ENCODE measurements at places on chromosomes 11 and 22. TPM values are rescaled to one million over a fixed set of nuclear protein-coding genes. Genes with fewer than 3 reads are reported as not detected.

Gene SCN2B
- not detected for total RNA-seq

Gene DAGLA
- 0.08 TPM for total RNA-seq

Gene UPB1
- total RNA-seq: 1.9 TPM

Gene TENM4
- not detected for total RNA-seq

Gene ENTHD1
- not detected for total RNA-seq

Gene MAPK8IP1
- total RNA-seq: 2.0 TPM

Gene C22orf42
- not detected for total RNA-seq

Gene FBLN1
- not detected for total RNA-seq

Gene OR2AT4
- not detected for total RNA-seq

DNA sequence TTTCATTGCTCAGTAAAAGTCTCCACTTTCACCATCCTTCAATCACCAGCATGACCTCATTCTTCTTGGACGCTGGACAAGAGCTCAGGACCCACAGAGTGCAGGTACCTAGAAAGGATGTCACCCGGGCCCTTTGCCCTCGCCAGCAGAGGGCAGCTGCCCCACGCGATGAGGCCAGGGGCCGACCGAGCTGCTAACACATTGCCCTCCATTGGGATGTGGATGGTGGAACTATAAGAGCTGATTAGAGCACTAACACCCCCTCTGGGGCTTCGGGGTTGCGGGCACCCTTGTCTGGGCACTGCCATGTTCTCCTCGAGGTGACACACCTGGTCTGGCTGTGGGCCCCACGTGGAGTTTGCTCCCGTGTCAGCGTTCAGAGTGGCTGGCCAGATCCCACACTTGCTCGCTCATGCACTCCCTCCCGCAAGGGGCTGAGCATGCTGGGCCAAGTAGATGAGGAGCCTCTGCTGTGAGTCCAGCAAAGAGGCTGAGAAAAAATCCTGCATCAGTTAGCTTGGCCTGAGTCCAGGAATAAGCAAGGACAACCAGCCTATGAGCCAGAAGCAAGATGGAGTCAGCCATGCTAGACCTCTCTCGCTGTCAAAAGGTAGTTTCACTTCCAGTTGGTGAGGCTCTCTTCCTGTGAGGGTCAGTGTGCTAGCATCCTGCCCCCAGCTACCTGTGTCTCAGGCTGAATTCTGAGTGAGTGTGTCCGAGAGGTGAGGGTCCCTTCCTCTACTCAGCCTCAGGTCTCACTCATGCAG lies 9.8 kb downstream of the KRTAP5-6 start:
- H3K4me1 ChIP-seq: peaks cover 4% of the 10 kb centered on the region
- peak overlapping the region; percentile 23 for H3K4me3 ChIP-seq
- peaks cover 13% of the 10 kb centered on the region for H3K27me3 ChIP-seq

GRCh38 chr11:35043936-35044335 lies 95.0 kb upstream of the CD44 start:
- H3K36me3 ChIP-seq: peaks cover 12% of the 10 kb centered on the region
- H3K27me3 ChIP-seq: no peaks in the 10 kb centered on the region
- H3K4me1 ChIP-seq: peaks cover 77% of the 10 kb centered on the region
- H3K4me3 ChIP-seq: no peak overlapping the region
- H3K27ac ChIP-seq: no peak overlapping the region

DNA sequence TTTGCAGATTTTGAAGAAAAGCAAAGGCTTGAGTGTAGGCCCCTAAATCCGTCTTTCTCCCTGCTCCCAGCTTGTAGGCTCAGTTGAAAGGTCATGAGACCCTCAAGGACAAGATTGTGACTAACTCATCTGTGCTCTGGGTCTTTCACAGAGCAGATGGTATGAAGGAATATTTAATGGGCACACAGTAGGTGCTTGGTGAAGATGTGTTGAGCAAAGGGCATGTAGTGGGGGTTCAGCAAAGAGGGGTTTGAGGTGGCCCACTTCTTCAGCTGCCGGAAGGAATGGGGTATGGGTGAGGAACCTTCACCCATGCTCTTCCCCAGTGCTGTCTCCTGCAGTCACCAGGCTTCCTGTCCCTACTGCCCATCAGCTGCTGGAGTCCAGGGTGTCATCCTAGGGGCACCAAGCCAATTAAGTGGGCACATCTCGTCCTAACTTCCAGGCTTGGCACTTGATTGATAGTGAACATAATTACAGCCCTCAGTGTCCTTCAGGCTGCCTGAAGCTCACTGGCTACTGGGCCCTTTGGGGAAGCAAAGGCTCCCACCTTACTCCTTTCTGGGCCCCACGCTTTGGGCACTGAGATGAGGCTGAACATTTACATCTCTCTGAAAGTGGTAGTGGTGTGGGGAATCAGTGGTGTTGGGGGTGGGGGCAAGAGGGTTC lies 15.0 kb downstream of the DGAT2 start:
- H3K4me1 ChIP-seq: peaks cover 4% of the 10 kb centered on the region
- no peak overlapping the region for H3K27ac ChIP-seq
- H3K4me3 ChIP-seq: no peak overlapping the region
- no peaks in the 10 kb centered on the region for H3K36me3 ChIP-seq
- no peak for DNase-seq
- H3K27me3 ChIP-seq: no peaks in the 10 kb centered on the region

DNA sequence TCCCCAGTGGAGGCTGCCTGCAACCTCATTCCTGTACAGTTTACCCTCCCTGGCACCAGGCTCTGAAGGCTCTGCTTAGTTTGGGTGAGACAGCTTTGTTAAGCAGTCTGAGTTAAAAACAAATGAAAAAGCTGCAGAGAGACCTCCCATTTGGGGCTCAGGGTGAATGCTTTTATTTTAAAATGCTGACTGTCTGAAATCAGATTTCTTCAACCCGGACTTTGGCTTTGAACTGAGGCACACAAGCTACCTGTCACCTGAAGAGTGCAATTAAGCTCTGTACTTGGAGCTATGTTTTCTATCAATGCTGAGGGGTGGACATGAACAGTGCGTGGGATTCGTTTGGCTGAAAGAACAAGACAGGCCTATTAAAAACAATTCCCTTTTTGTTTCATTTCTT lies 217.5 kb upstream of the SORL1-AS1 start:
- H3K4me3 ChIP-seq: no peak overlapping the region
- H3K27ac ChIP-seq: no peak overlapping the region
- H3K27me3 ChIP-seq: no peaks in the 10 kb centered on the region
- no peak for DNase-seq
- no peaks in the 10 kb centered on the region for H3K36me3 ChIP-seq
- no peaks in the 10 kb centered on the region for H3K4me1 ChIP-seq

- H3K4me3 ChIP-seq: no peak overlapping the region
- DNase-seq: no peak
- H3K27me3 ChIP-seq: peaks cover 5% of the 10 kb centered on the region
- no peak overlapping the region for H3K27ac ChIP-seq
- no peaks in the 10 kb centered on the region for H3K36me3 ChIP-seq
Observed at GRCh38 chr22:38190581-38190980, 9.0 kb upstream of the PLA2G6 start.

DNA sequence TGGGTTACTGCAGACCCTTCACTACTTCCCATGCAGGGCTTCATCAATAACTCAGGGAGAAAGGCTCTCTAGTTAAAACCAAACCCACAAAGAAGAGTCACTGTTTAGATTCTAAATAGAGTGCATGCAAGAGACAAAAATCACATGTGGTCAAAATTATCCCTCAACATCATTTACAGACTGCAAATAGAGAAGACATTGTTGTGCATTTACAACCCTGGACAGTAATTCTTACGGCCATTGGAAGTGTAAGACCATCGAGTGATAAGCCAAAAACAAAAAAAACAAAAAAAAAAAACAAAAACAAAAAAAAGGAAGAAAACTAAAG lies 93.4 kb downstream of the RASSF10 start:
- H3K27ac ChIP-seq: no peak overlapping the region
- DNase-seq: no peak
- no peaks in the 10 kb centered on the region for H3K36me3 ChIP-seq
- H3K4me1 ChIP-seq: no peaks in the 10 kb centered on the region

DNA sequence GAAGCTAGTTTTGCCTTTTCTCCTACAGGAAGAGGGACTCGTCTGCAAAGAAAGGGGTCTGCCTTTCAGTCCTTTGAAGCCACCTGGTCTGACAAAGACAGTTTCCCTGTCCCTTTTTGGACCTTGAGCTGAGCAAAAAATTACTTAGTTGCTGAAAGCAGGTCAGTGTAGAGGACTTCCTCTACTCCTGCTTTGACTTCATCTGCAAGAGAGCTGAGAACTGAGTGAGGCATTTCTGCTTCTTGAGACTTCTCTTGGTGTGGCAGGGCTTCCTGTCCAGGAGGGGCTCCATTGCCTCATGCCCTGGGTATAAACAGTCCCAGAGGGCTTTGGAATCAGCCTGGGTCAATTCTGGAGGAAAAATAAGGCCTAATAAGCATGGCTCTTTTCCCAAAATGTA lies 73.1 kb downstream of the ZNRF3 start:
- peaks cover 4% of the 10 kb centered on the region for H3K36me3 ChIP-seq
- H3K4me1 ChIP-seq: peaks cover 29% of the 10 kb centered on the region
- peaks cover 59% of the 10 kb centered on the region for H3K27me3 ChIP-seq
- H3K27ac ChIP-seq: no peak overlapping the region

DNA sequence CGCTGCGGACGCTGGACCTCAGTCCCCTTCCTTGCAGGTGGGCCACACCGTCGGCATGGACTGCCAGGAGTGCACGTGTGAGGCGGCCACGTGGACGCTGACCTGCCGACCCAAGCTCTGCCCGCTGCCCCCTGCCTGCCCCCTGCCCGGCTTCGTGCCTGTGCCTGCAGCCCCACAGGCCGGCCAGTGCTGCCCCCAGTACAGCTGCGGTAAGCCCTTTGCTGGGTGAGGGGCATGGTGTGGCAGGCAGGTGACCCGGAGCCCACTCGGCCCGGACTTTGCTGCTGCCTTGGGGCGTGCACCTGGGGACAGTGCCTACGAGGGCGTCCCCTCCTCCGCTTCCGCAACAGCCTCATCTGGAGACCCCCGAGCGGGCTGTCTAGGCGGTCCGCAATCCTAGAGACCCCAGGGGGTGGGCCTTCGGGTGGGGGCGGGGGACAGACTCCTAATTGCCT lies 25.4 kb upstream of the MUC5B start:
- H3K36me3 ChIP-seq: no peaks in the 10 kb centered on the region
- H3K4me3 ChIP-seq: no peak overlapping the region
- H3K27ac ChIP-seq: no peak overlapping the region
- DNase-seq: no peak

GRCh38 chr11:18676803-18677202 lies 21.8 kb upstream of the TMEM86A start:
- H3K36me3 ChIP-seq: no peaks in the 10 kb centered on the region
- no peak overlapping the region for H3K4me3 ChIP-seq
- no peak overlapping the region for H3K27ac ChIP-seq
- no peaks in the 10 kb centered on the region for H3K27me3 ChIP-seq

- no peaks in the 10 kb centered on the region for H3K27me3 ChIP-seq
- H3K27ac ChIP-seq: no peak overlapping the region
- H3K36me3 ChIP-seq: peaks cover 51% of the 10 kb centered on the region
Observed at GRCh38 chr11:118374729-118375128, 15.3 kb downstream of the UBE4A start.

GRCh38 chr11:110295086-110295485 lies 1.3 kb downstream of the RDX start:
- peak overlapping the region; percentile 84 for H3K27ac ChIP-seq
- peak overlapping the region; percentile 92 for H3K4me3 ChIP-seq
- no peaks in the 10 kb centered on the region for H3K27me3 ChIP-seq
- DNase-seq: no peak
- peaks cover 23% of the 10 kb centered on the region for H3K4me1 ChIP-seq
- peaks cover 13% of the 10 kb centered on the region for H3K36me3 ChIP-seq

DNA sequence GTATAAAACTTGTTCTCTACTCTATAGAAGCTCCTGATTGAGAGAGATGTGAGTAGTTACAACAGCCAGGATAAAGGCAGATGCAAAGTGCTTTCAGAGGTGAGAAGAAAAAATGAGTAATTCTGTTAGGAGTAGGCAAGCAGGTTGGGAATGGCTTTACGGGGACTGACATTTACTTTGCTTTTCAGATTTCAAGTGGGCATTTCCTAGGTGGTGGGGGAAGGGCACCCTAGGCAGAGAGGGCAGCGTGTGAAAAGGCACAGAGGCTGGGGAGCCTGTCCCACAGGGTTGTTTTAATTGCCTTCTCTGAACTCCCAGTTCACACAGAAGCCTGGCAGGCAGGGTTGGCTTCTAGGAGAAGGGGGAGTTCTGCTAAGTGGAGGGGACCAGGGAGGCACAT lies 106.5 kb downstream of the NAV2 start:
- H3K4me3 ChIP-seq: no peak overlapping the region
- no peaks in the 10 kb centered on the region for H3K36me3 ChIP-seq
- no peaks in the 10 kb centered on the region for H3K4me1 ChIP-seq
- no peak for DNase-seq

GRCh38 chr11:78789375-78789774 lies 214.7 kb upstream of the NARS2 start:
- H3K27ac ChIP-seq: no peak overlapping the region
- no peaks in the 10 kb centered on the region for H3K36me3 ChIP-seq
- H3K27me3 ChIP-seq: peaks cover 15% of the 10 kb centered on the region
- H3K4me1 ChIP-seq: no peaks in the 10 kb centered on the region
- no peak overlapping the region for H3K4me3 ChIP-seq
- no peak for DNase-seq

DNA sequence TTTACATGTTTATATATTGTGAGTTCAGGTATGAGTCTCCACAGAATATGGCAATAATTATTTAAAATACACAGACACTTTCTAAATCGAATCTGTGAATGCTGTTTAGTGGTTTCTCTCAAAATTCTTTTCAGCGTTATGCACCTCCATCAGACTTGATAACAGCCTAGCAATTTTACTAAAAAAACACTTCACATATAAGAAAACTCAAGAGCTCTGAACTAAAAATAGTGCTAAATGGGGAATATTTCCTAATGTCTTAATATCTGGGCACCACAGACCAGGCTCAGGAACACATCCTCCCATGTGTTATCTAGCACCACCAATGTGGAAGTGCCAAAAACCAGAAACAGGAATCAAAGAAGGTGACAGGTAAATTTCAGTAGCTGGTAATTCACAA lies 47.9 kb downstream of the ARHGAP32 start:
- DNase-seq: no peak
- H3K4me3 ChIP-seq: no peak overlapping the region
- no peak overlapping the region for H3K27ac ChIP-seq

DNA sequence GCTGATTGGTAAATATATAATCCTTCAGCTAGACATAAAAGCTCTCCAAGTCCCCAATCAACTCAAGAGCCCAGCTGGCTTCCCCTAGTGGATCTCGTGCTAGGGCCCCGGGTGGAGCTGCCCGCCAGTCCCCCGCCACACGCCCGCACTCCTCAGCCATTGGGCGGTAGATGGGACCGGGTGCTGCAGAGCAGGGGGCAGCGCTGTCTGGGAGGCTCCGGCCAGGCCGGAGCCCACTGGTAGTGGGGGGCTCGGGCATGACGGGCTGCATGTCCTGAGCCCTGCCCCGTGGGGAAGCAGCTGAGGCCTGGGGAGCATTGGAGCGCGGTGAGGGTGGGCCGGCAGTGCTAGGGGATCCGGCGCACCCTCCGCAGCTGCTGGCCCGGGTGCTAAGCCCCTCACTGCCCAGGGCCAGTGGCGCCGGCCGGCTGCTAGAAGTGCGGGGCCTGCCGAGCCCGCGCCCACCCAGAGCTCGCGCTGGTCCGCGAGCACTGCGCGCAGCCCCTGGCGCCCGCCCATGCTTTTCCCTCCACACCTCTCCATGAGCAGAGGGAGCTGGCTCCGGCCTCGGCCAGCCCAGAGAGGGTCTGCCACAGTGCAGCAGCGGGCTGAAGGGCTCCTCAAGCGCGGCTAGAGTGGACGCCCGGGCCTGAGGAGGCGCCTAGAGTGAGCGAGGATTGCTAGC lies 1680.6 kb upstream of the RAG2 start:
- no peaks in the 10 kb centered on the region for H3K36me3 ChIP-seq
- H3K27ac ChIP-seq: no peak overlapping the region
- no peak for DNase-seq
- H3K4me3 ChIP-seq: no peak overlapping the region
- H3K27me3 ChIP-seq: no peaks in the 10 kb centered on the region
- H3K4me1 ChIP-seq: no peaks in the 10 kb centered on the region

- peak; percentile 73 for DNase-seq
- no peaks in the 10 kb centered on the region for H3K36me3 ChIP-seq
- H3K27ac ChIP-seq: no peak overlapping the region
- no peaks in the 10 kb centered on the region for H3K4me1 ChIP-seq
- no peak overlapping the region for H3K4me3 ChIP-seq
- no peaks in the 10 kb centered on the region for H3K27me3 ChIP-seq
Observed at GRCh38 chr11:70176940-70177689, 26.0 kb upstream of the FADD start.

Measured in natural killer cell treated with Interleukin-12 subunit alpha and Interleukin-12 subunit beta and Interleukin-15 and Interleukin-18, amount 100 ng/mL, for 72 hours (primary cell).